ENCODE measurements at places on chromosomes 5 and 9.

- peak; percentile 62 for DNase-seq
Measured at GRCh38 chr9:32968101-32969011, 33.1 kb downstream of the APTX start.

DNA sequence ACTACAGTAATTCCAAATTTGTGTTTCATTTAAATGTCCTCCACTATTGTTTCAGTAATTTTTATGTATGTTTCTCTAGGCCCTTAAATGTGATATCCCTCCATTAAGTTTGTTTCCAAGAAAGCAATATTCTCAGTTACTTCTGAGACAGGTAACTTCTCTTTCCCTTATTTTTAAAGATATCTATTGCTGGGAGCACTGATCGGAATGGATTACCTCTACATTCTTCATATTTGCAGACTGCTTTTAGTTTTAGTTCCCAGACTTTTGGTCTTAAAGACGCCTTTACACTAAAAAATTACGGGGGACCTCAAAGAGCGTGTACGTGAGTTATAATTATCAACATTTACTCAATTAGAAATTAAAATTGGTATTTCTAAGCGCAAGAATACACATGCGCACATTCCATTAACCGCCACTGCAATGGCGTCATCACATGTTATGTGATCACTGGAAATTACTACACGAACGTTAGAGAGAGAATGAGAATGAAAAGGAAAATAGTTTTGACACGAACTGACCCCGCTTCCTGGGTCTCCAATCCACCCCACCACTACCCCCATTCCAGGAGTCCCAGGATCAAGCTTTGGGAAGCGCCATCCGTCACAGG is 519 bp upstream of the RAD50 start:
- DNase-seq: no peak

DNA sequence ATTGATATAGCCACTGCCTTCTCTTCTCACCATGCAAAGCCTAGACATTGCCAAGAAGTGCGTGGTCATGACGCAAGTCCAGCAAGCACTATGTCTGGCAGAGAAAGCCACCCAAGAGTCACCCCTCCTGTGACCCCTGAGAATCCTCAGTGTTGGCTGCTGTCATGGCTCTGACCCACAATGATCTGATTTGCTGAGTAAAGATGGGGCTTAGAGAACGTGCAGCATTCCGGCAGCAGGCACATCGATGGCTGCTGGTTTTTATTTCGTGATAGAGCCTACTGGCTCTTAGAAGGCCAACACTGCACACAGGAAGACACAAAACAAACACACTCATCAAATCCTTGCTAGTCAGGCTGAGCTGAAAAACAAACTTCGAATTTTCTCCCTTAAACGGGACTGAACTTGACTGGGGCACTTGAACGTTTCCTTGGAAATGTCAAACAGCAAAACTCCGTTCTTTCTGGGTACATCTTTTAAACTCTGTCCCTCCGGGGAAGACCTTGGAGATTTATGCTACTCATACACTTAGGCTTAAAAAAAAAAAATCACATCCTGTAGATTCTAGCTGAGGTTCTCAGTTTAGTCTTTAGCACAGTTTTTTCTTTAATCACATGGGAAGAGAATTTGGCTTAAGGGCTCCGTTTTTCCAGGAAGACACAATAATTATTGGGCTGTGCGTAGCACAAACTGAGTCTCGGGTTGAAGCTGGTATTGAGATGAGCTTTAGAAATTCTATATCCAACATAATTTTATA is 88.2 kb upstream of the BASP1 start:
- DNase-seq: no peak

- DNase-seq: no peak
Measured at GRCh38 chr5:154849791-154850201, 607 bp downstream of the FAXDC2 start.

DNA sequence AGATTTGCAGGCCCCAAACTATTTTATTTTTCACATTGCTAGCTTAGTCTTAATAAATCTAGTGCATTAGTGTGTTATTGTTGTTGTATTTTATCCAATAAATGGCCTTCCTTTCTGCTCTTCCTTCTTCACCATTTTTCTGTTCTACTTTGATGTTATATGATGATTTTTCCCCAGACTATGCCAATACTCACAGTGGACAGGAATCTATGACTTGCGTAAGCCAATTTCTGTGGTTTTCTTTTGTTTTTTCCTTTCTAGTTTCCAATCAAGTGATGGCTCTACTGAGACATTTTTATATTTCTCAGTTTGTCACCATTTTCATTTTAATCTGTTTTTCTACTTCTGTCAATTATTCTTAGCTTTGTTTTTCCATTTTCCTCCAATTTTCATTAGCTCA is 106.8 kb upstream of the FBXL7 start:
- DNase-seq: no peak

DNA sequence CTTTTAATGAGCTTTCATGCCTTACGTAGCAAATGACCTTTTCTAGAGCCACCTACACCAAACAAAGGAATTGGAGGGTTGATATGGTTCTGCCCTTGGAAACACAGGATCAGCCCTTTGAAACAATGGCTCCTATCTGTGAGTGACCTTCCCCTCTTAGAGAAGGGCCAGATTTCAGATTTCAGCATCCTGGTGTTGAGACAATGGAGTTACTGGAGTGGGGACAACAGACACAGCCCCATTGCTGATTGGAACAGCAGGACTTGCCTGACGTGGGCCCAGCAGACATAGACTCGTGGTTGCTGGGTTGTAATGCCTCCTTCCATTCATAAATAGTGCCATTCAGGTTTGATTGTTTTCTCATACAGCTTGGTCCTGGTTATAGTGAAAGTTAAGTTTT is 96.0 kb downstream of the GALNT10 start:
- DNase-seq: no peak

DNA sequence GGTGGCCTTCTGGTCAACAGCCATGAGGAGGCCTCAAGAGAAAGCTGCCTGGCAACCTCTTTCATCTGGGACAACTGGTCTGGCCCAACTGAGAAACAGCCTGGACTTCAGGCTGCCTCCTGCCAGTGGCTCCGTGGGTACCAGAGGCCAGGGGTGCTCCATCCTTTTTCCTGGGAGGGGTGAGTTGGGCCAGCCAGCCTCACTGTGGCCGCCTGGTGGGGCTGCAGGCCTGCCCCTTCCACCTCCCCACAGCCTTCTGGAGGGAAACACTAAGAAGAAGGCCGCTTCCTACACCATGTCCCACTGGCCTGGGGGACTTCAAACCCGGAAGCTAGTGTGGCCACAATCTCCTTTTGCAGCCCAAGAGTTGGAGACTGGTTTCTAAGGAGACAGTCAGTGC is 13.8 kb upstream of the NKD2 start:
- no peak for DNase-seq

DNA sequence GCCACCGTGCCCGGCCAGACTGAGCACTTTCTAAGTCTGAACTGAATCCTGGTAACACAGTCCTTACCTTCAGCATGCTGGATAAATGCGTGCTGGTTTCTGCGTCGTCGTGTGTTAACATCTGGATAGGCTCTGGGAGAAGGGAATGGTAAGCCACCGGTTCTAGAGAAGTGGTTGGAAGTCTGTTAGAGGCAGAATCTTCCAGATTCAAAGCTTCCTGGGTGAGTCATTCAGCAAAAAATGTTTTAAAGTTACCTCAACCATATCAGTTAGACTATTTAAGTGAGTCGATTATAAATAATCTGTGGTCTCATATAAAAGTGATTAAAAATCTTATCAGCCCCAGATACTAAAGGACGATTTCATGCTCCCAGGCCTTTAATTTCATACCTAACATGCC is 256.5 kb upstream of the NFIL3 start:
- DNase-seq: no peak

DNA sequence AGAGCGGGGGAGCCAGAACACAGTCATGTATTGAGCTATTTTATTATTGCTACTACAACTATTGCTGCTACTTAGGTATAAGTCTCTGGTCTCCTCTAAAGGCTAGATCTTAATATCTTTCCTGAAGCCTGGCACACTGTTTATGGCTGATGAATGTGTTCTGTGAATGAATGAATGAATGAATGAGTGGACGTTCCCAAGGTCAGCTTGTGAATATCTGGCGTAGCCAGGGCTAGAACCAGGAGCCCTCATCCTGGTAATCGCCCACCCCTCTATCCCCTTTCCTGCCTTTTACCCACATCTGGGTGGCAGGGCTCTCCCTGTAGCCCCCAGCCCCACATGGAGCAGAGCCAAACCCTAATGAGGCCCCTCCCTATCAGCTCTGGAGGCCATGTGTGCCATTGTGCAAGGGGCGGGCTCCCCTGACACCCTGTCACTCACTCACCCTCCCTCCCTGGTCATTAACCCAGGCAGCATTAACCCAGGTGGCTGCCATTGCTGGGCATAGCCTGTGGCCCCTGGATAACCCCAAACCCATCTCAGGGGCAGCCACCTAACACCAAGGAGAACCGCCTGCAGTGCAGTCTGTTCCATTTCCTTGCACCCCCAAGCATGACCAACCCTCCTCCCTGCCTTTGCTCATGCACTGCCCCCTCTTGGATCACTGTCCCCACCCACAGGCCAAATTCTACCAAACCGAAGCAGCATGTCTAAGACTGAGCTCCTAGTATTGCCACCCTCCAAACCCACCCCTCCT is 2.0 kb upstream of the AKNA start:
- DNase-seq: no peak

DNA sequence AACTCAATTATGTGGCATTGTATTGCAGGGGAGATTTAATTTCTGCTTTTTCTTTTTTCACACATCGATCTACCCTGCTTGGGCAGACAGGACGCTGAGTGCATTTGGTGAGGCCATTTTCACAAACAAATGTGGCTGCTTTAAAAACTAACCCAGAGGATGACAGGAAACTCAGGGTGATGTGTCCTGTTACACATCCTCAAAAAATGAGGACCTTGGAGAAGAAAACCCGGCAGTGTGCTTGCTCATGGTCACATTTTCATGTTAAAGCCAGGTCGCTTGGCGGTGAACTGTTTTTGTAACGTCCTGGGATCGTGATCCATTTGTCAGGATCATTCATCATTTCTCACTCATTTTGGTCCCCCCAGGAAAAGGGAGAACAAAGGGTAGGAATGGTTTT is 478.3 kb upstream of the ADAMTS16 start:
- DNase-seq: no peak

- no peak for DNase-seq
Measured at GRCh38 chr9:84339962-84340361, 596 bp downstream of the SLC28A3 start.

GRCh38 chr9:32596936-32597335 is 24.0 kb upstream of the NDUFB6 start:
- no peak for DNase-seq

GRCh38 chr5:80034559-80034958 is 589 bp upstream of the THBS4 start:
- no peak for DNase-seq

DNA sequence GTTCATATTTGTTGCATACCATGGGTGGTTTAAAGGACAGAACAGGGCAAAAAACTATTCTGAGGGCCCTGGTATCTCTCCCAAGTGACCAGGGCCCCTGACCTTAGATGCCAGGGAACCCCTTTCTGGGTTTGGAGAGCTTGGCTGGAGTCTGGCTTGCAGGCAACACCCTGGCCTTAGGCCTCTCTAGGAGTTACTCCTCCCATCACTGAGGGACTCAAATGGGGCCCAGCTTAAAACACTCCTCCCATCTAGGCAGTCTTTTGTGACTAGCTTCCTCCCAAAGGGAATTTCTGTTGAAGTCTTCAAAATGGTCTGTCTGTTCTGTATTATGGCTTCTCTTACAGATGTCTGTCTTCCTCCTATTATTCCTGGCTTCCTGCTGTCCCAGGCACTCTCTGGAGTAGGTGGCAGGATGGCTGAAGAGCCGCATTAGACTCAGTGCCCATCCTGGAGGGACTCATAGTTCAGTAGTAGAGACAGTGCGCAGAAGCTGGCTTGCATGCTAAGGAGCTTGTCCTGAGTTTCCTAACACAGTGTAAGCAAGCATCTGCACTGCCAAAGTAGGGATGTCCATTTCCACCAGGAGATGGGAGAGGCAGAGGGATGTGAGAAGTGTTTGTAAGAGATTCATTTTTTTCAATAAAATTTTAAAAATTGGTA is 10.0 kb downstream of the COL15A1 start:
- no peak for DNase-seq

DNA sequence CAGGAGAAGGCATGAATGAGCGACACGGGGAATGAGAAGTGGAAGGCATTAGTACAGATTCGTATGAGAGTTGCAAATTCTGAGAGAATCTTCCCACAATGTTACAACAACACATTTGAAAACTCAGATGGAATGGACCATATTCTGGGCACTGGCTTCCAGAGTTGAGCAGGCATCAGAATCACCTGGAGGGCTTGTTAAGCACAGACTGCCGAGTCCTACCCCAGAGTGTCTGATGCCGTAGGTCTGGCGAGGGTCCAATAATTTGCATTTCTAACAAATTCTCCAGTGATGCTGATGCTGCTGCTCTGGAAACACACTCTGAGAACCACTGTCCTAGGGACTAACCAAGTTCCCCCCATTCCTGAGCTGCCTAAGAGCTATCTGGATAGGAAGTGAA is 2.9 kb upstream of the TLX3 start:
- no peak for DNase-seq

GRCh38 chr9:12095931-12096330 is 597.3 kb upstream of the TYRP1 start:
- no peak for DNase-seq

DNA sequence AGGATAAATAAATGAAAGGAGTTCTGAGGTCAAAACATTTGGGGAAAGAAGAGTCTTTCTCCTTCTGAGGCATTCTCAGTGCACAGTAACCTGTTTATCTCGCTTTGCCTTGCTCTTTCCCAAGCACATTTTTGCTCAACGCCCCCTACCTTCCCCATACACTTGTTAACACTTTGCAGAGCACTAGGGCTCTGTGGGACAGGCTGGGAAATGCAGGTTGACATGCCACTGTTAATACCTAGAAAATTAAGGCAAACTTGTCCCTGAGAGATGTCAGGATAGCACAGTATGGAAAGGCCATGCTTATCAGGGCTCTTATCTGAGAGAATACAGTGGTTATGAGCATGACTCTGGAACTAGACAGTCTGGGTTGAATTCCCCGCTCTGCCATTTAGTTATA is 152.0 kb downstream of the DOCK8 start:
- no peak for DNase-seq

DNA sequence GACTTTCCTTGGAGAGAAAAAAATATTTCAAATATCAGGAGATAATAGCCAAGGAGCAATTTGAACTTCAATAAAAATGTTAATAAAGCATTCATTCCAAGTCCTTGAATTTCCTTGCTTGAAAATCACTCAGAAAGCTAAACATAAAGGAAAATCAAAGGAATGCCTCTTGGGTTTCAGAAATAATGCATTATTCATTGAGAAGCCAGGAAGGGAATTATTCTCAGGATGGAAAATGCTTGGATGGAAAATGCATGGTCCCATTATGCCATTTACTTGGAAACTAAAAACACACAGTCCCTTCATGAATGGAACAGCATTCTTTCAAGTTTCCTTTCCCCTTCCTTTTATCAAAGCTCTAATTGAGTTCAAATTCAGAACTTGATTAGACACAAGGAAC is 160.9 kb downstream of the LPAR1 start:
- DNase-seq: no peak

Measured in CD4-positive, alpha-beta T cell treated with Interleukin-15 for 4 hours (primary cell).